ENCODE measurements at places on chromosomes 1 and 21.

DNA sequence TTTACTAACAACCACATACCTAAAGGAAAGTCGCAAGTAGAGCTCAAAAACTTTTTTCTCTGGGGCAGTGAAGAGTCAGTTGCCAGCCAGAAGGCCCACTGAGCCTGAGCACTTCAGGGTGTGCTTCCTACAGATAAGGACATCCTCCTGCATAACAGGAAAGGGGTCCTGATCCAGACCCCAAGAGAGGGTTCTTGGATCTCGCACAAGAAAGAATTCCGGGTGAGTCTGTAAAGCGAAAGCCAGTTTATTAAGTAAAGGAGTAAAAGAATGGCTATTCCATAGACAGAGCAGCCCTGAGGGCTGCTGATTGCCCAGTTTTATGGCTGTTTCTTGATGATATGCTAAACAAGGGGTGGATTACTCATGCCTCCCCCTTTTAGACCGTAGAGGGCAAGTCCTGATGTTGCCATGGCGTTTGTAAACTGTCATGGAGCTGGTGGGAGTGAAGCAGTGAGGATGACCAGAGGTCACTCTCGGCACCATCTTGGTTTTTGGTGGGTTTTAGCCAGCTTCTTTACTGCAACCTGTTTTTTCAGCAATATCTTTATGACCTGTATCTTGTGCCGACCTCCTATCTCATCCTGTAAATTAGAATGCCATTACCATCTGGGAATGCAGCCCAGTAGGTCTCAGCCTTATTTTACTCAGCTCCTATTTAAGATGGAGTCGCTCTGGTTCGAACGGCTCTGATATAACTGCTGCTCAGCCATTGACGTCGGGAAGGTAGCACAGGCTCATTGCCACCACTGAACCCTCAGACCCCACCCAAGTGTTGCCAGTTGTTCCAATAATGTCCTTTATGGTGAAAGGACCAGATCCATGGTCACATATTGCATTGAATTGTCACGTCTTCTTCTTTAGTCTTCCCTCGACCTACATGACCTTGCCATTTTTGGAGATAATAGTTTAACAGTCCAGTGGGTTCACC, 96.6 kb upstream of the ERRFI1 start:
- no peak for DNase-seq

DNA sequence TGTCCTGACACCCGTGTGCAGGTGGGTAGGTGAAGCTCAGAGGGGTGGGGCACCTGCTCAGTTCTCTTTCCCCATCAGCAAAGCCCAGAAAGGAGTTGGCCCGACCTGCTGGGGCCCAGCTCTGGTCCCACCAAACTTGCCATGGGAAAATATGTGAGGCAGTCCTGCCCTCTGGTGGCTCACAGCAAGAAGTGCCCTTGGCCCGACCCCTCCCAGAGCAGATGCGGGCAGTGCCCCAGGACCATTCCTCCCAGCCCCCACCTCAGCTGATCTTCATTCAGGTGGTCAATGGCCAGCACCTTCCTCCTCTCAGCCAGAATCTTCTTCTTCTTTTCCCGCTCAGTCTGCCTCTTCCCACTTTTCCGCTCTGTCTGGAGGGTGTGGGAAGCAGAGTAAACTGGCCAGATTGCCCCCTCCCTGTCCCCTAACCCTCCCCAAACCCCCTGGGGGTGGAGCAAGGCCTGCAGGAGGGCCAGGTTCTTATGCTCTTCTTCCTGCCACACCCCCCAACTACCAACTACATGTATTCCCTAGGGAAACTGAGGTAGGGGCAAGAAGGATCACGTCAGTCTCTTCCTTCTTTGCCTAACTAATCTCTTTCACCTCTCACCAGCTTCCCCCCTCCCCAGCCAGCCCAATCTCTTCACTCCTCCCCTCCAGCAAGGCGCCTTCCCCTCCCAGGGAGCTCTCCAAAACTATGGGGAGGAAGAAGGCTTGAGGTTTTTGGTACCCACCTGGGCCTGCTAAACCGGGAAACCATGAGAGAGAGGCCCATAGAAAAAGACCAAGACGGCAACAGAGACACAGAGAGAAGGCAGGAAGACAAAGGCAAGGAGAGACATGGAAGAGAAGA, 15.6 kb downstream of the TNNT2 start:
- peak; percentile 61 for DNase-seq

GRCh38 chr1:226679853-226680516, 59.1 kb downstream of the ITPKB start:
- DNase-seq = peak; percentile 88

GRCh38 chr1:90835661-90836344, 118.7 kb upstream of the BARHL2 start:
- DNase-seq = peak; percentile 24

GRCh38 chr1:162186026-162186374, 116.5 kb downstream of the NOS1AP start:
- DNase-seq = no peak

GRCh38 chr1:40058097-40058452, 17.5 kb downstream of the CAP1 start:
- DNase-seq = no peak

- no peak for DNase-seq
Observed at GRCh38 chr1:59156051-59156450, 140.8 kb upstream of the FGGY start.

DNA sequence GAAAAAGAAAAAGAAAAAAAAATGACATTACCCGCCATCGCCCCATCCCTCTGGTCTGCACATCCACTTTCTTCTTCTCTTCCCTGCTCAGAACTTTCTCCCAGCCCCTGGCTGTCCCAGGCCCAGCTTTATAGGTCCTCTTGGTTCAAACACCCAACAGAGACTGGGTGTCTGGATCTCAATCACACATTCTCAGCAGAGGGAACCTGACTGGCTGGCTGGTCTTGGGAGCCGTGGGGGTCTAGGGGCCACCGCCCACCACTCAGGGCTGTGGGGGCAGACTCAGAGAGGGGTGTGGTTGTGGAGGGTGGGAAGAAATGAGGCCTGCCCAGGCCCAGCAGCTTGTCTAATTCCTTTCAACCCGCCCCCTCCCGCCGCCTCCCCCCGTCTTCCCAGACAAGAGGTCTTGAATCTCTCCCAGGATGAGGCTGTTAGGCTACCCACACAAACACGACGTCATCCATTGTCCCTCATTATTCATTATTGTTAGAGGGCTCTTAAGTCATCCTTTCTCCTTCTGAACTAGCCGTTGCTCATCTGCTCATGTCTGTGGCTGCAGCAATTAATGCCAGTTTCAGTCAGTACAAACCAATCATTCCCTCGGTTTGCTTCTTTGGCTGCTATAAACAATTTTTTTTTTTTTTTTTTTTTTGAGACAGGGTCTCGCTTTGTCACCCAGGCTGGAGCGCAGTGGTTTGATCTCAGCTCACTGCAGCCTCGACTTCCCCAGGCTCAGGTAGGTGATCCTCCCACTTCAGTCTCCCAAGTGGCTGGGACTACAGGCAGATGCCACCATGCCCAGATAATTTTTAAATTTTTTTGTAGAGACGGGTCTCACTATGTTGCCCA, 40.6 kb upstream of the CLIC4 start:
- DNase-seq = no peak

GRCh38 chr1:58430421-58431275, 115.9 kb downstream of the OMA1 start:
- DNase-seq = no peak

GRCh38 chr1:235989105-235989504, 75.8 kb downstream of the NID1 start:
- DNase-seq = no peak

DNA sequence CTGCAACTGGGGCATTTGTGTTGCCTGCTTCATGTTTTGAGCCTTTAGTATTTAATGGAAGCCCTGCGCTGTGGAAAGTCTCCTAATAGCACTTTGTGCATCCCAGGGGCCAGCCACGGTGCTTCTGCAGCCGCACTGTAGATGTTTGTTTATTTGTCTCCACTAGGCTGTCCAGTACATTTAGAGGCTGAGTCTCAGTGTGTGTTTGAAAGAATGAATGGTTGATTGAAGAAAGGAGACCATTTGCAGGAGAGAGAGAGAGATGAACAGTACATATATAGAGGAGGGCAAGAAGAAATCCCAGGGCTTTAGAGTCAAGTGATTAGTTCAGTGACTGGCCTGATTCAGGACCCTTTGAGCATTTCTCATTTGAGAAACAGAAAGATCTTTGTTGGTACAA, 33.9 kb downstream of the MPZL1 start:
- no peak for DNase-seq

DNA sequence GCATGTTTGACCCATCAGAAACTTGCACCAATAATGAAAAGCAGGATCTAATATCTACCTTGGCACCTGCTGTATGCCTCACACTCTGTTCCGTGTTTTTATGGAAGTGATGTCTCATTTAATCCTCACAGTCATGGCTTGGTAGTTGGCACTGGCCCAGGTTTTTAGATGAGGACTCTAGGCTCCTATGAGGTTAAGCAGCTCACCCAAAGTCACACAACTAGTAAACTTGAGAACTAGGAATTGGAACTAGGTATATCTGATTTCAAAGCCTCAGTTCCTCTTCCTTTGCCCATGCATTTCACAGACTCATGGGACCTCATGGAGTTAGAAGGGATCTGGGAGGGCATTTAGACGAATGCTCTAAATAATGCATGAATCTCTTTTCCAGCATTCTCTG, 21.3 kb upstream of the TARBP1 start:
- DNase-seq = peak; percentile 61

DNA sequence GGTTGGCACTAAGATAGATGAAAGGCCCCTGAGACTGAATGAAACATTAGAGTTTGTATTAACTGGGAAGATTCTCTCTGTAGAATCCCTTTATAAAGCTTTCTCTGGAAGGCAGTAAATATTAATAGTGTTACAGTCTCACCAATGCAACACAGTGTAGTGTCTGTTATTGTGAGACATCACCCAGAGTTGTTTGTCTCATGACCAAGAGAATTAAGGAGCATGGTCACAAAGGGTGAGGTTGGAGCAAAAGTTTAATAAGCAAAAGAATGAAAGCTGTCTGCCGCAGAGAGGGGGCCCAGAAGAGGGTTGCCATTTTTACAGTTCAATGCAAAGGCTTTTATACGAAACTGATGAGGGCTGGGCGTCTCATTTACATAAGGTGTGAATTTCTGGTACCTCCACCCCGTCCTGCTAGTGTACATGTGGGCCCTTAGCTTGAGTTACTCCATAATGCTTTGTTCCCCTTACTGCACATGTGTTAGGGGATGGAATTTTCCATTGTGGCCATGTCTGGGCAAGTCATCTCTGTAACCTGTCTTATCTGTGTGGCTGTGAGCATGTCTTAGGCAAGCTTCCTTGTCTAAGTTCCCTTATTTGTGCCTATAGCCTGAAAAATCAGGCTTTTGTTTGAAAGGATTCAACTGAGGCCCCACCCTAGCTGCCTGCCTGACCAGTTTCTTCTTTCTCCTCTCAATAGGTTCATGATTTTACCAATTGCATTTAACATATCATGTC, 184.1 kb downstream of the RASAL2 start:
- no peak for DNase-seq

DNA sequence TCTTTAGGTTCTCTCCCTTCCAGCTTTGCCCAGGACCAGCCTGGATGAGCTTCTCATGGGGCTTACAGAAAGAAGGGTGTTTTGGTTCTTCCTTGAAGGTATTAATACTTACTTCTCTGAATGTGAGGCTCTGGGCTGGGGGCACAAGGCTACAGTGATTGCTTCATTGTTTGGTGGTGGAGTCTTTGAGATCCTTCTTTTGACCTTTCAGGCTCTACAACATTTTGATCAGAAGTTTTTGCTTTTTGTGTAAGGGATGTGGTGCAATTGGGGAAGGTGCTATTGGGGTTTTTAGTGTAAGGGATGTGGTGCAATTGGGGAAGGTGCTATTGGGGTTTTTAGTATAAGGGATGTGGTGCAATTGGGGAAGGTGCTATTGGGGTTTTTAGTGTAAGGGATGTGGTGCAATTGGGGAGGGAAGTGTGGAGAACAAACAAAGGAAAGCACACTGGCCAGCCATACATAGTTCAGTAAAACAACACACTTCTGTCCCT, 103.6 kb upstream of the IVNS1ABP start:
- no peak for DNase-seq

DNA sequence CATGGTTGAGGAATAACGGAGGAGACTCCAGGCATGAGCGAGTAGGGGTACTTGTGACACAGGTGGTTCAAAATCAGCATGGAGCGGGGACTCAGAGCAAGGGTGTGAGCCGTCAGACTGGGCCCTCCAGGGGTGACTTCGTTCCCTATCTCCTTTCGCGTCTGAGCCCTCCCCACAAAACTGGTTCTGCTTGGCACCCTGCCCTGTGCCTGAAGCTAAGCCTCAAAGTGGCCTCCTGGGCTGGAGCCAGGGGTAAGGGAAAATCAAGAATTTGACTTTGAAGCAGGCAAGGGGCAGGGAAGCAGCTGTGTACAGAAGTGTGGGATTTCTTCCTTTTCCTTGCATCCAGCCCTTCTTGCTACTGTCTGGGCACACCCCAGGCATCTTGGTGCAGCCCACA, 331.5 kb upstream of the AJAP1 start:
- DNase-seq = no peak

- DNase-seq = no peak
Observed at GRCh38 chr1:92259350-92259749, 39.4 kb downstream of the GLMN start.

- DNase-seq = no peak
Observed at GRCh38 chr1:11924334-11925195, 1.7 kb downstream of the KIAA2013 start.

DNA sequence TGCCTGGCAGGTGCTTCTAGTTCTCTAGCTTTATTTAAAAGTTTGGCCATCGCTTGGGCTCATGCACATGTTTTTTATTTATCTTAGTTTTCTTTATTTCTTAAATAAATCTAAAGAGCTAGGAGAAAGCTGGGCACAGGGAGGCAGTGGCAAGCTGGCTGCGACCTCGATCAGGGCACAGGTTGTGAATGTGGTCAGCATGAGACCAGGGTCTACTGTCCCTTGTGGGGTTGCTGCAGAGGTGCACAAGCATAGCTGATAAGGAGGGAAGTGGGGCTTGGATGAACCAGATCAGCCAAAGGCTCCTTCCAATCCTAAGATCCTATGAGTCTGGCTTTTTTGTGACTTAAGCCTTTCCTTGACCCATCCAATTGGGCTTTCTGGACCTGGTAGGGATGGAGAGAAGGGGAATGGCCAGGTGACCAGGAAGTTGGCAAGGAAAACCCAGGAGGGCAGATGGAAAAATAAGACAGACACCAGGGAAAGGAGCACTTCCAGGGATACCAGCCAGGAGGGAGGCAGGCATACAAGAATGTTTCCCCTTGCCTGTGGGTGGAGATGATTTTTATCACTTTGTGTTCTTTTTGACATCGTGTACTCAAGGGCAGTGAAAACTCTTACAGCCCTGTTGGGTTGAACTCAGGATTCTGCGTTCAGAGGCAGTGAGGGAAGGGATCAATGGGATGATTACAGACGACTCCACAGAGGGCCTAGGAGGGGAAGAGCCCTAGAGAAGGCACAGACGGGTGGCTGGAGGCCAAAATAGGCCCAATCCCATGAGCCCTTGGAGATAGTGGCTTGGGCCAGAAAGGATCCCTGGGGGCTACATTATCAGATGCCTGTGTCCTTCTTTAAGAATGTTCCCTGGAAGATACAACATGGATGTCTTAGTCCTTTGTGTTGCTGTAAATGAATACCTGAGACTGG, 8.5 kb downstream of the CYP4B1 start:
- no peak for DNase-seq

DNA sequence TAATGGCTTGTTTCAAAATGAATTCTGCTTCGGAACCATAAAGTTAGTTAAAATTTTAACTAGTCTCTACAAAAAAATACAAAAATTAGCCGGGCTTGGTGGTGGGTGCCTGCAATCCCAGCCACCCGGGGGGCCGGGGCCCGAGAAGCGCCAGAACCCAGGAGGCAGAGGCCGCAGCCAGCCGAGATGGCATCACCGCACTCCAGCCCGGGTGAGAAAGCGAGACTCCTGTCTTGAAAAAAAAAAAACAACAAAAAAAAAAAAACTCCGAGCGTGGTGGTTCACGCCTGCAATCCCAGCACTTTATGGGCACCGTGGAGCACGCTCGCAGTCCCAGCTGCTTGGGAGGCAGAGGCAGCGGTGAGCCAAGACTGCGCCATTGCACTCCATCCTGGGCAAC, 781.4 kb downstream of the BRINP3 start:
- DNase-seq = no peak

Measured in activated T-cell treated with anti-CD3 and anti-CD28 coated beads, Interleukin-2, amount 50 U/mL, for 48 hours (primary cell).